OCI-LY7 (cell line): ENCODE measurements at places on chromosomes 7 and 10. TPM values are rescaled to one million over a fixed set of nuclear protein-coding genes. Genes with fewer than 3 reads are reported as not detected.

HYAL4 gene
- total RNA-seq: not detected in 2 replicates

GRM3 gene
- not detected in 2 replicates for total RNA-seq

TUBB8 gene
- total RNA-seq: not detected in 2 replicates

DPYSL4 gene
- not detected in 2 replicates for total RNA-seq

CTNNA3 gene
- 0.68 TPM in 1 of 2 replicates, not detected in the other for total RNA-seq

CHRM2 gene
- total RNA-seq: not detected in 2 replicates

CALHM1 gene
- 0.13 and 0.18 TPM in 2 replicates for total RNA-seq

SORCS3 gene
- total RNA-seq: not detected in 2 replicates

GNAT3 gene
- total RNA-seq: not detected in 2 replicates

ATP5F1C gene
- 283 and 304 TPM in 2 replicates for total RNA-seq

VAX1 gene
- total RNA-seq: not detected in 2 replicates

GUSB gene
- total RNA-seq: 50.9 and 61.6 TPM in 2 replicates

FRMD4A gene
- 0.17 TPM in 1 of 2 replicates, not detected in the other for total RNA-seq

RSPH10B gene
- total RNA-seq: 0.29 and 0.94 TPM in 2 replicates

FBXW4 gene
- total RNA-seq: 54.2 and 60.9 TPM in 2 replicates

GOT1 gene
- 50.4 and 59.0 TPM in 2 replicates for total RNA-seq

SEMA3E gene
- total RNA-seq: not detected in 2 replicates

LRIT1 gene
- total RNA-seq: not detected in 2 replicates

UNC5B gene
- total RNA-seq: not detected in 2 replicates

PIP4K2A gene
- total RNA-seq: 42.6 and 43.3 TPM in 2 replicates

LRRN3 gene
- total RNA-seq: not detected in 2 replicates

CCL26 gene
- total RNA-seq: not detected in 2 replicates

PPP1R9A gene
- not detected in 2 replicates for total RNA-seq

RHOBTB1 gene
- total RNA-seq: 0.07 TPM in 1 of 2 replicates, not detected in the other

UBE2H gene
- 35.3 and 41.4 TPM in 2 replicates for total RNA-seq

SPDYE2 gene
- not detected in 2 replicates for total RNA-seq

GPNMB gene
- total RNA-seq: 3.0 and 3.5 TPM in 2 replicates

ZFYVE27 gene
- 31.8 and 33.0 TPM in 2 replicates for total RNA-seq

TMEM229A gene
- total RNA-seq: not detected in 2 replicates

HECW1 gene
- 1.9 and 2.0 TPM in 2 replicates for total RNA-seq

VIPR2 gene
- total RNA-seq: not detected in 2 replicates

ENTPD1 gene
- total RNA-seq: 3.7 and 6.7 TPM in 2 replicates

MRPL43 gene
- total RNA-seq: 49.8 and 53.8 TPM in 2 replicates

IGFBP3 gene
- not detected in 2 replicates for total RNA-seq

GIMAP7 gene
- total RNA-seq: not detected in 2 replicates

HMX2 gene
- 1.7 and 2.4 TPM in 2 replicates for total RNA-seq

CPA1 gene
- not detected in 2 replicates for total RNA-seq

CXCL12 gene
- total RNA-seq: not detected in 2 replicates

FOXI2 gene
- total RNA-seq: not detected in 2 replicates

TUBAL3 gene
- total RNA-seq: not detected in 2 replicates

MMRN2 gene
- not detected in 2 replicates for total RNA-seq

COL1A2 gene
- not detected in 2 replicates for total RNA-seq

PON1 gene
- total RNA-seq: not detected in 2 replicates

OR13A1 gene
- 14.5 and 17.4 TPM in 2 replicates for total RNA-seq

WEE2 gene
- total RNA-seq: not detected in 2 replicates

PDE6C gene
- total RNA-seq: 0.13 TPM in 1 of 2 replicates, not detected in the other

GIMAP8 gene
- not detected in 2 replicates for total RNA-seq

ADAM12 gene
- total RNA-seq: not detected in 2 replicates

NPFFR1 gene
- not detected in 2 replicates for total RNA-seq

TRPV6 gene
- total RNA-seq: not detected in 2 replicates

SPDYE6 gene
- total RNA-seq: not detected in 2 replicates

GARS1 gene
- total RNA-seq: 355 and 375 TPM in 2 replicates

FMC1 gene
- 15.1 and 18.4 TPM in 2 replicates for total RNA-seq

BICC1 gene
- not detected in 2 replicates for total RNA-seq

MEIG1 gene
- total RNA-seq: 1.7 and 2.7 TPM in 2 replicates

CDHR1 gene
- not detected in 2 replicates for total RNA-seq
